ENCODE measurements at places on chromosomes 1 and 21. TPM values are rescaled to one million over a fixed set of nuclear protein-coding genes. Genes with fewer than 3 reads are reported as not detected.
A peak's percentile ranks its signal among the peaks of the same experiment; 100 is the strongest.

- no peak for DNase-seq
Measured at GRCh38 chr21:42655796-42656770, 2.7 kb downstream of the PDE9A start.

DNA sequence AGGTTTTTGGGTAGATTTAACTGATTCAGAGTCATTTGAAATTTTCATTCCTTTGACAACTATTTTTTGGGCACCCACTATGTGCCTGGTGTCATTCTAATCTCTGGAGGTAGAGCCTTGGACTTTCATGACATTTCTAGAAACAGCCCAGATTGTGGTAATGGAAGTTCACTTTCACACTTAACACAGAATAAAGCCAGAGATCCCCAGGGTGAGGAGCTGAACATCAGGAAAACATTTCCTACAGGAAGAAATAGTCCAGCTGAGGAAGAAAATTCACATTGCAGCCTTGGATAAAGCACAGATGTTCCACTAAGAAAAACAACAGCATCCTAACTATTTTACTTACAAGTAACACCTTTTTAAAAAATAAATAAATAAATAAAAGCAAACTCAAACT is 102.4 kb upstream of the KRTAP19-8 start:
- DNase-seq, result no peak

DNA sequence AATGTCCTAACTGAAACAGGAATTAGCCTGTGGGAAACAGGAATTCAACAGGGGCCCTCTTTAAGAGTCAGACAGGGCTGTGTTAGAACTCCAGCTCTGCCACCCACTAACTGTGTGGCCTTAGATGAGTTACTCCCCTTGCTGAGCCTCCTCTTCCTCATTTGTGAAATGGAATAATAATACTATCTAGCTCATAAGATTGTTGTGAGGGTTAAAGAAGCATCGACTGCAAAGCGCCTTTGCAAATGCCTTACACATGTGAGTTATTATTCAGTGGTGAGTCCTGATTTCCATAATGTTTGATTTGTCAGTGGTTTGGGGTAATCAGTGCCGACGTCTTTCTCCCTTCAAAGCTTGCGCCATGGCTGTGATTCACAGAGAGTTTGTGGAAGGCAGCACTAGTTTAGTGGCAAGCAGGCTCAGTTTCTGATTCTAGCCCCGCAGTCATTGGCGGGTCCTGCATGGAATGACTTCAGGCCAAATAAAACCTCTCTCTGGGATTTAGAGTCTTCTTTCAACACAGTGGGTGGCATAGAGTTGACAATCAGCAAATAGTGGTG is 388.5 kb downstream of the PLPP3 start:
- no peak for DNase-seq

DNA sequence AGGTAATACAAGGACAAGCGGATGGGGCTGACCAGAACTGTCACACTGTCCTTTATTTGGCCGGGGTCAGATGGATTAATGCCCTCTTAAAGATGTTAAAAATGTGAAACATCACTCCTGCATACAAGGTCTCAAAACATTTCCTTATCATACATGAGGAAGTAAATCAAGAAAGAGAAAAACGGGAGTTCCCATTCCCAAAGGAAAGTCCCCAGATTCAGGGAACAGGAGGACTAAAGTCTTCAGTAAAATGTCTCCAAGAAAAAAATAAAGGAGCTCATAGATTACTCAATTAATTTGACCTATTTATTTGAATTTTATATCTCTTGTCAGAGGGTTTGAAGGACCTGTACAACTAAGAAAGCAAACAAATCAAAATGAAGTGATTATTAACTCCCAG is 13.4 kb upstream of the HSD11B1 start:
- no peak for DNase-seq

DNA sequence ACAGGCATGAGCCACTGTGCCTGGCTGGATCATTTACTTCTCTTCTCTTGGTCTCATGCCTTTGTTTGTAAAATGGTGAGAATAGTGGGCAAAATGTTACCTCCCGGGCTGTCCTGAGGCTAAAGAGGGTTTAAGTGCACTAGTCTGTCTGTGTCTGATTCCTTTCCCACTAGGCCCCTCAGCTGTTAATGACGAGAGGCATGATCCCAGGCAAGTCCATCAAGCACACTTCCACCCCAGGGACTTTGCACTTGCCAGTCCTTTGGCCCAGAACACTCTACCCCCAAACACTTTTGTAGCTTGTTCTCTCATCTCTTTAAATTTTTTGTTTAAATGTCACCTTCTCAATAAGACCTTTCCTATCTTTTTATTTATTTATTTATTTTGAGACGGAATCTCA is 13.8 kb upstream of the EPB41 start:
- no peak for DNase-seq

GRCh38 chr1:8407652-8408051 is 89.7 kb downstream of the SLC45A1 start:
- no peak for DNase-seq

DNA sequence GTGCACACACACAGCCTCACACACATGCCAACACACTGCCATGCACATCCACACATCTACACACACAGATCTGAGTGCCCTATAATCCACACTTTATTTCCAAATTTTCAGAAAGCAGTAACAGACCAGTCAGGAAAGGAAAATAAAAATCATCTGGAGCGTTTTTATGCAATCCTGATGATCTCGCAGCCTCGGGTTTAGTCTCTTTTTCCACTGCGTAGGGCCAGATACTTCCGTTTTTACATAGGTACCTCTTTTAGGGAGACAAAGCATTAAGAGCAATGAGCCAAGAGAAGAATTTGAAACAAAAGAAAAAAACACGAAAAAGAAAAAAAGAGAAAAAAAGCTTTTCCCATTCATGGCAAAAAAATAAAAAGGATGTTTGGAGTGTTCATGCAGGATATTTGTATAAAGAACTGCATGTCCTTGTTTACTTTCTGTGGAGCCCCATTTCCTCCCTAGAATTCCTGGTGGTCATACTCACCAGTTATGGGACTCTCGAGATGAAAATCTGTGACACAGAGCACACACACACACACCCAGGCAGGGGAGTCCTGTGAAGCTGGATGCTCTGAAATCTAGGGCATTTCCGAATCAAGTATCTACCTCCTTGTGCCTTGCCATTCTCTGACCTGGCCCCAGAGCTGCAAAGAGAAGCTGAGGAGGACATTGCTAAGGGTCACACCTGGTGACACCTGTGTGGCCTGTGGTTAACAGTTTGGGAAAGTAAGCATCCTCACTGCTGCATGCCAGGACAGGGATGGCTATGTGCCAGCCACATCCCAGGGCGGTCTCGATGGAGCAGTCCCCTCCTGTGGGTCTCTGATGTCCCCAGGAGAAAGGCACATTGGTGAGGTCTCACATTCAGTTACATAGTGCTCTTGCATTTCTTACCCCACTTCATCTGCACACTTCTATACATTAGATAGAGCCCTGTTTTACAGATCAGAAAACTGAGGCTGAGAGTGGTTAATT is 83.6 kb downstream of the RUNX1 start:
- no peak for DNase-seq

GRCh38 chr1:78143152-78143551 is 97.4 kb downstream of the GIPC2 start:
- DNase-seq, result no peak

- no peak for DNase-seq
Measured at GRCh38 chr1:43634721-43635120, 15.2 kb upstream of the KDM4A start.

GRCh38 chr1:194150242-194150641 is 963.8 kb upstream of the B3GALT2 start:
- no peak for DNase-seq

- DNase-seq, result no peak
Measured at GRCh38 chr1:79679916-79680315, 673.4 kb upstream of the ADGRL4 start.

DNA sequence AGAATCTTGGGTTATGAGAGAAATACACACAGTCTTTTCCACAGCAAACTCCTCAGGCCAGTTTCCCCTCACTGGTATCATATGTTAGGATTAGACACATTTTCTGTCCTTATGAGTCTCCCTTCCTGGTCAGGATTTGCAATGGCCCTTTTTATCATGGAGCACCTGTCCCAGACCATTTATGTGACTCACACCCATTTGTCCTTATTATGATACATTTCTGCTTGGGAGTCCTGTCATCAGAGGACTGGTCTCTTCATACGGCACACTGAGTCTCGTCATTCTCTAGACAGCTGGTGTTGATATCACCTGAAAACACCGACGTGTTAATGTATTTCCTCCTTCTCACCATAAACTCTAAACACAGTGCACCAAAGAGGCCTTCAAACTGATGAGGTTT is 105.0 kb upstream of the SYT6 start:
- no peak for DNase-seq

GRCh38 chr1:89951766-89952604 is 42.9 kb upstream of the ZNF326 start:
- no peak for DNase-seq

DNA sequence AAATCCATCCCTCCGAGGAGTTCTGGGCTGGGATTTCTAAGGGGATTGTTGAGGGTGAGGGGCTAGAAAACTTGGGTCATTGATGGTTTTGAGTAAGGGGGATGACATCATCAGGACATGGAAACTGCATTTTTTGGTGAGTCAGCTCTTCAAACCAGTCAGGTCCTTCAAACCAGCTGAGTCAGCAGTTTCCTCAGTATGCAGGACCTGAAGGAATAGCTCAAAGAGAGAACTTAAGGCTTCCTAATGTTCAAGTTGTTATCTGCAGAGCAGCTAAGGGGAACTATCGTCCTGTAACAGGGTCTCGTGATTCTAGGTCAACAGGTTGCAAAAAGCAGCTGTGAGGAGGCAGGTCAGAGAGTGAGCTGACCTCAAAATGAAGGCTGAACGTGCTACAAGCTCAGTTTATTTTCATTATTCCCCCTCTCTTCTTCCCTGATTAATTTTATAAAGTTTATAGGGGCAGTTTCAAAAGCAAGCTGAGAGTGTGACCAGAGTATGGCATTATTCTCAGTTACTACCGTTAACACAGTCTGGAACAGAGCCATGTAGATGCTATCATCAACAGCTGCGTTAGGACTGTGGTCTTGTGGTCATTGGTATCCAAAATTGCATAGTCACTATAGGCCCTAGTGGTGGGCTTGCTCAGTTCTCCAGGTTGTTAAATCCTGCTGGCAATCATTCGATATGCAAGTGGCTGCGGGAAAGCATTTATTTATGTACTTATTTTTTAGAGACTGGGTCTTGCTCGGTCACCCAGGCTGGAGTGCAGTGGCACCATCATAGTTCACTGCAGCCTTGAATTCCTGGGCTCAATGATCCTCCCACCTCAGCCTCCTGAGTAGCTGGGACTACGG is 10.7 kb upstream of the SDC3 start:
- DNase-seq, result peak; percentile 29

DNA sequence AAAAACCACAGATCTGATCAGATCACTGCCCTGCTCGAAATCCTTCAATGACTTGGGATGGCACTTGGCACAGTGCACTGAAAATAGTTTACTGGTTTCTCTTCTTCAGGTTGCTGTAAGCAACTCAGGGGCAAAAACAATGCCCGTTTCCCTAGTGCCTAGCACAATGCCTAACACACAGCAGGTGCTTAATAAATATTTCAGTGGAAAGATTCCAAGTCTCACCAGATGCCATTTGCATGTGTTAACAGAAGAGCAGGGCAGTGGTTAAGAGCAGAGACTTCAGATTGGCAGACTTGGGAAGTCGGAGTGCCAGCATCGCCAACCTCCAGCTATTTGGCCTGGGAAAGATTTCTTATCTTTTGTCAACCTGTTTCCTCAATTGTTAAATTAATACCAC is 10.9 kb upstream of the METTL25B start:
- no peak for DNase-seq

DNA sequence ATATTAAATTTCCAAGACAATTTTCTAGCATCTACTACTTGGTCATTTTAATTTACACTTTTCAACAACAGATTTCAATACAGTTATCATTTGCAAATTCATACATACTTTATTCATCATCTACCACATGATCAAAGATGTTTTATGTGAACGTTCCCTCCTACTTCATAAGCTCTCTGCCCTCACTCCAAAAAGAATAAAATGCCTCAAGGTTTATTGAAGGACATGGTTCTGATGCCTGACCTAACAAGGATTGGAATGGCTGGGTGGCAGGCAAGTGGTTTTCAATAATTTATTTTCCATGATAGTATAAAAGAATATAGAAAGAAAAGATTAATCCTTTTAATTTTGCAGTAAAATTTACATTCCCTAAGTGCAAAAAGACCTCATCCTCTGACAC is 5.4 kb downstream of the CDKN2C start:
- no peak for DNase-seq

LAD1 gene
- 4.6 TPM for total RNA-seq

AMY2A gene
- not detected for total RNA-seq

COL8A2 gene
- total RNA-seq, result 0.37 TPM

PCP4 gene
- not detected for total RNA-seq

FASLG gene
- 0.33 TPM for total RNA-seq

Data from liver (tissue), 10 donors.